AG08395 (cell line): ENCODE measurements at places on chromosomes 12 and 14.

DNA sequence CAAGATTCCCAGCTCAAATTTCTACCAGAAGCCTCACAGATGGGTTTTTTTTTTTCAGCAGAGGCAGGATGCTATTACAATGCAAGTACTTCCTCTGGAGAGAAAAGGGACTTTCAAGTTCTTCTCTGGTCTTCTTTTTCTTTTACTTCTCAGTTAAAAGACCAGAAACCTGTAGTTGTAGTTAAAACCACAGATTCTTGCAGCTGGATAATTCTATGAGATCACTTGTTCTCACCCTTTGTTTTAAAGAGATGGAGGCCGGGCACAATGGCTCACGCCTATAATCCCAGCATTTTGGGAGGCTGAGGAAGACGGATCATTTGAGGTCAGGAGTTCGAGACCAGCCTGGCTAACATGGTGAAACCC, 47.6 kb upstream of the OVCH1 start:
- DNase-seq, result no peak

DNA sequence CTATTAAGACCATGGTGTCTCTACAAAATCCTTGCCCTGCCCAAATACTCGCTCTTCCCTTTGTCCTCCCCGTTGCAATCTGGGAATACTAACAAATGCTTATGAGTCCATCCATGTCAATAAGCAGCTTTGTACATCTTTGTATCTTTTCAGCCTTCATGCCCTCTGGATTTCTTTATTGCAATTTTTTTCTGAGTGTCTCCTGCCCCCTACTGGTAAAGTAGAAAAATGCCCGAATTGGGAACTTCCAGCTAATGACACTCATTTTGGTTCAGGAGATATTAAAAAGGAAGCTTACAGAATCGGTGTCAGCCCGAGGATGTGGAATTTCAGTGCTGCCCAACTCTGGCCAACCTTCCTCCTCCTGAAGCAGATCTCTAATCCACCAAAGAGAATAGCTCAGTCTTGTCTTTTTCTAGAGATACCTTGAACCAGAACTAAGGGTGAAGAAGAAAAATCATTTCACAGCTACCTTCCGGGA, 46.0 kb downstream of the SH2B3 start:
- DNase-seq, result peak; percentile 54

DNA sequence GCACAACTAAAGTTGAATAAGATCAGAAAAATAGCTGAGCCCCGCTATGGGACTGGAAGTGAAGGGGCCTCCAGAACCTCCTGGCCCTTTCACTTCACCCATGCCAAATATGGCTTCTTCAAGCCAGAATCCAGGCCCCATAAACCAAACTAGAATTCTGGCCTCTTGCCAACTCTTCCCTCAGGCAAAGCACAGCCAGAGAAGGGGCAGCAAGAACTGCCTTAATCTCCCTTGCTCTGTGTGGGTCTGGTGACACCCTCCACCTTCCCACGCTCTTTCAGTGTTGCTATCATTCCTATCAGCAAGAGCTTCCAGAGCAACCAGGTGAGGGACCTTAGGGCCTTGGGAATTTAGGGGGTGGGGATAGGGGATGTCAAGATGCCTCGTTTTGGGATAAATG, 3.1 kb upstream of the PNMA1 start:
- no peak for DNase-seq

DNA sequence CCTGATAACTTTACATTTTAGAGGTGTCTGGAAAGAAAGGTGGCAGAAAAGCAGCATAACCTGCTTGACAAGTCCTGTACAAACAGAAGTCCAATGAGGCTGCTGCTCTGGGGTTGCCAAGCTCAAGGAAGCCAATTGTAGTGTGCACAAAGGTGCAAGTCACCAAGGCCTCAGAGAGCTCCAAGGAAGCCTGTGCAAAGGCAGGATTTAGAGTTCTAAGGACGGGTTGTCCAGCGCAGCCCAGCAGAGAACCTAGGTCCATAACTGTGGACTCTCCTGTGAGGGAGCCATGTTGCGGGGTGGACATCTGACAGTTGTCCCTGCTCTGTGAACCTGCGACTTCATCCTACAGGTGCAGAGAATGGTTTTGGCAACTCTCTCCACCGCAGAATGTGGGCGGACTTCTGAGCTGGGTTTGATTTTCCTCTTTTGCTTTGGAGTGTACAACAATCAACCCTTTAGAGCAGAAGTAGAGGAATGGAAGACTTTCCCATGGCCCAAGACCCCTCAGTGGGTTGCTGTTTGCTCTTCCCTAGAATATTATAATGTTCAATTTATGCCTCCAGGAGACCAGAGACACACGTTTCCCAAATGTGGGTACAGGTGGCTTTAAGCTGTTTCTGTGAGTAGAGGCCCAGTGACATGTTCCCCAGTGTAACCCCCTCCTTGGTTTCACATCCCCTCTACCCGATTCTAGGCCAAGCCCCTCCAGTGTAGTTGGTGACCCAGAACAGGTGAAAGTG, 81.0 kb downstream of the ETV6 start:
- no peak for DNase-seq

GRCh38 chr14:58535044-58535443, 102.7 kb upstream of the DACT1 start:
- no peak for DNase-seq

DNA sequence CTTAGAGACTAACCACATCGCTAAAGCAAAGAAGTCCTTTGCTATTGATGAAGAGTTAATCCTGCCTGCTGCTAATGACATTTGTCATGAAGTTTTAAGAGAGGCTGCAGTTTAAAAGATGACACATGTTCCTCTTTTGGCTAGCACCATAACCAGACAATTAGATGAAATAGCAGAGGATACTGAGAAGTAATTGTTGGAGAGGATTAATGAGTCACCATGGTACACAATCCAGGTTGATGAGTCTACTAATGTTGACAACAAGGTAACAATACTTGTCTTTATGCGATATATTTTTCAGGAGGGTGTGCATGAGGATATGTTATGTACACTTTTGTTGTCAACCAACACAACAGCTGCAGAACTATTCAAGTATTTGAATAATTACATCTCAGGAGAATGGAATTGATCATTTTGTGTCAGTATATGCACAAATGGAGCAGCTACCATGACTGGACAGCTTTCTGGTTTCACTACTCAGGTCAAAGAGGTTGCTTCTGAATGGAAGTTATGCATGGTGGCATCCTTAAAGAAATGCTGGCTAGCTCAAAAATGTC, 56.7 kb downstream of the LRRIQ1 start:
- no peak for DNase-seq

- DNase-seq, result no peak
Measured at GRCh38 chr14:72849222-72849621, 44.7 kb downstream of the DPF3 start.

- no peak for DNase-seq
Measured at GRCh38 chr12:91785655-91786498, 359.8 kb downstream of the BTG1 start.

GRCh38 chr12:5204271-5204670, 160.6 kb downstream of the KCNA5 start:
- no peak for DNase-seq

DNA sequence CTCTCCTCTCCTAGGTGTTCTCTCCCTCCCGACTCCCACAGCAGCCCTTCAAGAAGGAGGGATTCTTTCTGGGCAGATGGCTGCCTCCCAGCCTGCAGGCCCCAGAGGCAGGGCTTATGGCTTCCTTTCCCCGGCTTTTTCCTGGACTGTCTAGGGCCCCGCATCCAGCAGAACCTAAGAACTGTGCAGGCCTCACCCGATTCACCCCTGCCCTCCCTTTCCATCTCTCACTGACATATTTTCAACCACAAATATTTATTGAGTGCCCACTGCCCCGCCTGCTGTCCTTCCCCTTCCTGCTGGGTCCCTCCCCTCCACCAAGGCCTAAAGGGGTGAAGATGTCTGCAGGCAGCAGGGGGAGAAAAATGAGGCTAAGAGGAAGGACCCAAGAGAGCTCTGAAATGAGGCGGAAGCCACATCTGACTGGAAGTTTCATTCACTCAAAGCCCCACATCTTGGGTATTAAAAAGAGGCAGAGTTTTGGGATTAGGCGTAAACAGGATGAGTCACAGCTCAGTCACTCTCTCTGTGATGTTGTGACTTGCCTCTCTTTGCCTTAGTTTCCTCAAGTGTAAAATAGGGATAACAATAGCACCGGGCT, 2.9 kb downstream of the SCNN1A start:
- DNase-seq, result peak; percentile 93

- no peak for DNase-seq
Measured at GRCh38 chr12:95709152-95709551, 81.4 kb downstream of the NTN4 start.

GRCh38 chr14:34966413-34966812, 16.4 kb upstream of the SRP54 start:
- no peak for DNase-seq

- DNase-seq, result peak; percentile 35
Measured at GRCh38 chr12:77578466-77579220, 252.1 kb upstream of the NAV3 start.

- DNase-seq, result no peak
Measured at GRCh38 chr14:100819453-100819828, 6.5 kb upstream of the MEG3 start.

DNA sequence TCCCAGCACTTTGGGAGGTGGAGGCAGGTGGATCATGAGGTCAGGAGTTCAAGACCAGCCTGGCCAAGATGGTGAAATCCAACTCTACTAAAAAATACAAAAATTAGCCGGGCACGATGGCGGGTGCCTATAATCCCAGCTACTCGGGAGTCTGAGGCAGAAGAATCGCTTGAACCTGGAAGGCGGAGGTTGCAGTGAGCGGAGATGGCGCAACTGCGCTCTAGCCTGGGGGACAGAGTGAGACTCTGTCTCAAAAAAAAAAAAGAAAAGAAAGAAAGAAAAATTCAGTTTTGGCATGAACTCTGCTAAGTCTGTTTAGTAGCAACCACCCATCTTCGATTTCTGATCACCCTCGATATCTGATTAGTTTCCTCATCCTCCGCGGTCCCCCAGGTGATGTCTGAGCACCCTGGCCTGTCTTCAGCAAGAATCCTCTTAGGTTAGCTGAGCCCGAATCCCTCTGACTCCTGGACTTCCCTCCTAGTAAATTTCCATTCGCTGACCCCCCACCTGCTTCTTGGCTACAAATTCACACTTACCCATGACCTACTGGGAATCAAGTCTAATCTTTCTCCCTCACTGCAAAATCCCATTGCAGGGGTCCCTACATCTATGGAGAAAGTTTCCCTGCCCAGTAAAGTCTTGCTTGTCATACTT, 879 bp upstream of the HSPB8 start:
- no peak for DNase-seq

DNA sequence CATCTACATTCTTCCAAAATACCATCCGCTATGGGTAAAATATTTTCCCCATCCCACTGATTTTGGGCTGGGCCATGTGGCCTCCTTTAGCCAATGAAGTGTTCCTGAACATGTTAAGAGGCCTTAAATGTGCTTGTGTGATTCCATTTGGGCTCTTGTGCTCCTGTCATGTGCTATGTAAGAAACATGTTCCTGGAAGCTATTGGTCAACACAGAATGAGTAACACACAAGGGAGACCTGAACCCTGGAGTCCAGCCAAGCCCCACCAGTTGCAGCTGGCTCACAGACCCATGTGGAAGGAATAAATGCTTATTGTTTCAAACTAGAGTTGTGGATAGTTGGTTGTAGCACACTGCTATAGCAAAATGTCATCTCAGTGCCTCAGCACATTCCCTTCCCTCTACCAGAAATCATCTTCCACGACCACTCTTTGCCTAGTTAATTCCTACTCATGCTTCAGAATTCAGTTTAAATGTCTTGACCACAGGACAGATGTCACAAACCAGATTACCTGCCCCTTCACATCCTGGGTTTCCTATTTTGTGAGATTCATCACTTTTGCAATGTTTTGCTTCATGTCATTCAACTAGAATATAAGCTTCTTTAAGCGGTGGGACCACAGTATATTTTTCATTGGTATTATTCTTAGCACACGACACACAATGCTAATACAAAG, 217.3 kb upstream of the EEA1 start:
- DNase-seq, result no peak

- DNase-seq, result no peak
Measured at GRCh38 chr12:57717131-57717530, 21.4 kb downstream of the AGAP2 start.

- no peak for DNase-seq
Measured at GRCh38 chr12:31337952-31338351, 12.0 kb upstream of the SINHCAF start.

DNA sequence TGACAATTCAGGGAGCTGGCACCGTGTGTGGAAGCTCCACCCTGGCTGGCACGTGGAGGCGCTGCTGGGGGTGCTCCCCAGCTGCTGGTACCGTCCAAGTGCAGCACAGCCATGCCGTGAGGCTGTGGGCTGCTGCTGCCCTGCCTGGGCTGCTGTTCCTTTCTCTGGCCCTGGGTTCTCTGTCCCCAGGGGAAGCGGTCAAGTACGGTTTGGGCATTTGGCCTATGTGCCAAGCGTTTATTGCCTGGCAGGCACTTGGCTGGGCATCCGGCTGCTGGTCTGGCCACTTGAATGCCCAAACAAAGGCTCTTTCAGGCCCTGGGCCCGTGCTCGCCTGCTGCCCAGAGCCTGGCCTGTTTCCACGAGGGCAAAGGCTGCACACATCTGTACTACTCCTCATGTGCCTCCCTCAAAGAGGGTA, 39.6 kb downstream of the RHOF start:
- no peak for DNase-seq
